Natural killer cell treated with Interleukin-12 subunit alpha and Interleukin-12 subunit beta and Interleukin-15 and Interleukin-18, amount 100 ng/mL, for 72 hours (primary cell): ENCODE measurements at places on chromosomes 3 and 15.

DNA sequence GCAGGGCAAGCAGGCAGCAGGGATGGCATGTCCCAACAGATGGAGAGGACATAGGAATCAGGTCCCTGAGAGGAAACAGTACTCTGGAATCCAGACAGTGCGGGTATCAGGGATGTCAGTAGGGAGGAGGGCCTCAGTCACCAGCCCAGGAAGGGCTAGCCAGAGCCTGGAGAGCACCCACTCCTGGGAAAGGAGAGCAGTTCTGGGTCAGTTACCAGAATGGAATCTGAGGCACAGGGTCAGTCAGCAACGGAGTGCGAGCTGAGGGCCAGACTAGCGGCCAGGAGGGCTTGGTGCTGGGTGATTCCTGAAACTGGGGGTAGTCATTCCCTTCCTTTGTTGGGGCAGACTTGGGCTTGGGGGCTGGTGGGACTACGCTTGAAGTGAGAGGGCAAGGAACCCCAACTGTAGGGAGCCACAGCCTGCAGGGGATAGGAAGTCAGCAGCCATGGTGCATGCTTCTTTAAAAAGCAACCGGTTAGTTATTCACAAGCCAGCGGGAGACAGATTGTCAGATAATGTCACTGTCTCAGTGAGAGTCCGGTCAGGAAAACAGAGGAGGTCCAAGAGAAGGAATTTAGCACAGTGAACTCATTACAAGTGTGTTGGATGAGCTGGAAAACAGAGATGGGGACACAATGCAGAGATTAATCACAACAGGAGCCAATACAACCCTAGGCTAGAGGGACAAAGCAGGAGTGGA is 27.9 kb downstream of the PLA1A start:
- H3K4me1 ChIP-seq: peaks cover 21% of the 10 kb centered on the region
- no peaks in the 10 kb centered on the region for H3K36me3 ChIP-seq
- H3K27me3 ChIP-seq: peaks cover 12% of the 10 kb centered on the region

DNA sequence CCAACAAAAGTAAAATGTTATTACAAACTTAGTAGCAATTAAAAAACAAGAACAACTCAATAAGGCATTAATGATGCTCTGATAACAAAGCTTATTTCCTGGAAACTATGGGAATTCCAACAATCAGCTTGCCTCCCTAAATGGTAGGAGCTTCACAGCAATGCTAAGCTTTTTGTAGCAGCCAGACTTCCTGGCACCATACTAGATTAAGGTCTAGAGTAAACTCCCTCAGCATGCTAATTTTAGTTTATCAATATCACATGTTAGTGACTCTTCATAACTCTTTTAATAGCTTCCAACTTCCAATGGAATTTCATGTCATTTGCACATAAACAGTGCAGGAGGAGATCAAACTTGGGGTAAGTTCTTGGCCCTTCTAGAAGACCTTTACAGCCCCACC is 782.0 kb downstream of the MCTP2 start:
- no peaks in the 10 kb centered on the region for H3K36me3 ChIP-seq
- H3K27ac ChIP-seq: no peak overlapping the region
- peaks cover 38% of the 10 kb centered on the region for H3K27me3 ChIP-seq

DNA sequence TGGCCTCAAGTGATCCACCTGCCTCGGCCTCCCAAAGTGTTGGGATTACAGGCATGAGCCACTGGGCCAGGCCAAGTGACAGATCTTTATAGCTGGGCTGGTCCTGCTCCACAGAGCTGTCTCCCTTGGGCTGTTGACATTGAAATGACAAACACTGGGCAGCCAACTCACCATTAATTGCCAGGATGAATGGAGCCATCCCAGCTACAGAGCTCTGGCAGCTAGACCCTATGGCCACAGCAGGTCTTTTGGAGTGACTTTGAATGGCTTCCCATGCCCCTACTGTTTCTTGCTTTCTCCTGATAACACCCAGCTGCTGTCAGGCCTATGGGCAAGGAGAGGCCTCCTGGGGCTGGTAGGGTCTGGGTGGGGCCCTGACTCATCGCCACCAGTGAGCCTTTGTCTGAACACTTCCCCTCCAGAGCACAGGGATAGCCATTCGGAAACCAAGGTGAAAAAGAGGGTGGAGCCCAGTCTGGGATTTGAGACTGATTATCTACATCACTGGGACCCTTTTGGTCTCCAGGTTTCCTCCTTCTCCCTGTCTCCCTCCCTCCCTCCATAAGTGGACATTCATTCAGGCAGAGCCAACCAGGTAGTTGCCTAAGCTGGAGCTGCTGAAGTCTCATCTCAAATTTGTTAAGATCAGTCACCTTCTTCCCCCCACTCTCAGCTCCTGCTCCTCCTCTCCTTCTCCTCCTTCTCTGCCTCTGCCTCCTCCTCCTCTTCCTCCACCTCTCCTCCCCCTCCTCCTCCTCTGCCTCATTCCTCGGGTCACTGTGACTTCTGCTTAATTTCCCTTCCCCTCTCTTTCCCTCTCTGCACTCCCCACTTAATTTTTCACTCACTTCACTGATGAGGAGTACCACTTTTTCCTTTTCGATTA is 34.0 kb downstream of the BHLHE40 start:
- H3K27ac ChIP-seq: peak overlapping the region; percentile 94
- DNase-seq: no peak
- no peaks in the 10 kb centered on the region for H3K27me3 ChIP-seq
- H3K36me3 ChIP-seq: peaks cover 6% of the 10 kb centered on the region

- no peaks in the 10 kb centered on the region for H3K27me3 ChIP-seq
- no peak overlapping the region for H3K27ac ChIP-seq
- H3K36me3 ChIP-seq: peaks cover 6% of the 10 kb centered on the region
- H3K4me3 ChIP-seq: no peak overlapping the region
These were observed 24.9 kb downstream of the ATG7 start for GRCh38 chr3:11297126-11297525.

DNA sequence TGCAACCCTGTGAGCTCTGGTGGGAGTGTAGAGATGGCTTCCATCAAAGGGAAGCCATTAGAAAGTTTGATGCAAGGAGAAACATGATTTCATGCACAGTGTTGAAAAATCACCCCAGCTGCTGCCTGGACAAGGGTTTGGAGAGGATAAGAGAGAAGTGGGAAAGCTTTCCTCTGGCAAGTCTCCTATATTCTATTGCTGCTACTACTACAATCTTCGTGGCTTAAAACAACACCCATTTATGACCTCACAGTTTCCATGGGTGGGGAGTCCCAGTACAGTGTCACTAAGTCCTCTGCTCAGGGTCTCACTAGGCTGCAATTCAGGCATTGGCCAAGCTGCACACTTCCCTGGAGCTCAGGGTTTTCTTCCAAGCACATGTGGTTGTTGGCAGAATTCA is 229.3 kb downstream of the TAFA4 start:
- H3K4me1 ChIP-seq: no peaks in the 10 kb centered on the region
- H3K36me3 ChIP-seq: no peaks in the 10 kb centered on the region
- no peak for DNase-seq
- H3K27ac ChIP-seq: no peak overlapping the region
- H3K27me3 ChIP-seq: no peaks in the 10 kb centered on the region

GRCh38 chr3:38616111-38616510 is 33.4 kb downstream of the SCN5A start:
- H3K36me3 ChIP-seq: no peaks in the 10 kb centered on the region
- H3K4me1 ChIP-seq: no peaks in the 10 kb centered on the region
- H3K27me3 ChIP-seq: peaks cover 2% of the 10 kb centered on the region

- H3K4me3 ChIP-seq: no peak overlapping the region
- no peak for DNase-seq
- peaks cover 21% of the 10 kb centered on the region for H3K4me1 ChIP-seq
- no peaks in the 10 kb centered on the region for H3K36me3 ChIP-seq
- no peak overlapping the region for H3K27ac ChIP-seq
- no peaks in the 10 kb centered on the region for H3K27me3 ChIP-seq
These were observed 4.7 kb downstream of the LMAN1L start for GRCh38 chr15:74817370-74817737.

DNA sequence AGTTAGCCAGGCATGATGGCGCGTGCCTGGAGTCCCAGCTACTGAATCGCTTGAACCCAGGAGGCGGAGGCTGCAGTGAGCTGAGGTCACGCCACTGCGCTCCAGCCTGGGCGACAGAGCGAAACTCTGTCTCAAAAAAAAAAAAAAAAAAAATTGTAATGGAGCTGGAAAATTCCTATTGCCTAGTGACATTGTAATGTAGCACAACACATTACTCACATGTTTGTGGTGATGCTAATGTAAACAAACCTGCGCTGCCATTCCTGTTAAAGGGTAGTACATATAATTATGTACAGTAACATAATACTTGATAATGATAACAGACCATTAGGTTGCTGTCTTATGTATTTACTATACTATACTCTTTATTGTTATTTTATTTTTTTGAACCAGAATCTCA is 39.1 kb downstream of the KNL1 start:
- H3K4me3 ChIP-seq: no peak overlapping the region
- DNase-seq: no peak
- no peaks in the 10 kb centered on the region for H3K4me1 ChIP-seq
- H3K27me3 ChIP-seq: no peaks in the 10 kb centered on the region
- H3K36me3 ChIP-seq: no peaks in the 10 kb centered on the region

DNA sequence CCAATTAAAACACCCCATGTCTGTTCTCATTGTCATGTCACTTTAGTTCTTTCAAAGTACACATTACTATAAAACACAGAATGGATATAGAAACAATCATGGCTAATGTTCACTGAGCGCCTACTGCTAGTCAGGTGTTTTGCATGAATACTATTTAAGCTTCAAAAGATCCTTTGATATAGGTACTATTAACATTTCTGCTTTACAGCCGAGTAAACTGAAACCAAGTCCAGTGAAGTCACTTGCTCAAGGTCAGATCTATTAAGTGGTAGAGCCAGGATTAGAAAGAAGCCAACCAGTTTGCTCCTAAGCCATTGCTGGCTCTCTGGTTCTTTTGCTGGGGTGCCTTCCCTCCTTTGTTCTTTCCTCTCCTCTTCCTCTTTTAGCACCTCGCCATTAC is 32.4 kb upstream of the NMNAT3 start:
- H3K4me1 ChIP-seq: no peaks in the 10 kb centered on the region
- H3K36me3 ChIP-seq: no peaks in the 10 kb centered on the region
- H3K4me3 ChIP-seq: no peak overlapping the region
- DNase-seq: no peak
- no peak overlapping the region for H3K27ac ChIP-seq

- peaks cover 41% of the 10 kb centered on the region for H3K27me3 ChIP-seq
- peaks cover 15% of the 10 kb centered on the region for H3K4me1 ChIP-seq
- H3K4me3 ChIP-seq: no peak overlapping the region
- H3K36me3 ChIP-seq: no peaks in the 10 kb centered on the region
These were observed 314.5 kb downstream of the TLE3 start for GRCh38 chr15:69783211-69783610.

GRCh38 chr3:67291287-67292252 is 293.5 kb downstream of the KBTBD8 start:
- DNase-seq: no peak
- no peaks in the 10 kb centered on the region for H3K4me1 ChIP-seq
- H3K27me3 ChIP-seq: no peaks in the 10 kb centered on the region
- H3K27ac ChIP-seq: no peak overlapping the region
- no peaks in the 10 kb centered on the region for H3K36me3 ChIP-seq
- no peak overlapping the region for H3K4me3 ChIP-seq

DNA sequence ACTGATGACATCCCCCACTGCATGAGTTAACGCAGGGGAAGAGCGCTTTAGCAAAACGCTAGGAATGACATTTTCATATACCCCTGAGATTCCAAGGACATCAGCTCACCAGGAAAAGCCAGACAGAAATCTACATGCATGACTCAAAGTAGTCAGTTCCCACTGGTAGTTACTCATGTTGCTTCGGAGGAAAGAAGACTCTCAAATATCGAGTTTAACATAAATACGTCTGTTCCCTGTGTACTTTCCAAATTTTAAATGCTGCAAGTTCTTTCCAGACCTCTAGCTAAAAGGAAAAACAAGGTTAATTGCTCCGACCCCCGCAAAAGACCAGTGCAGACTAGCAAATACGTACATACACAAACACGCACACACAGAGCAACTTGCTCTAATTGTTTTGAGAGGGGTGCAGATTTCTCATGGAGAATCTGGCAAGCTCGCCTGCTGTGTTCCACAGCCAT is 115.4 kb upstream of the PRICKLE2 start:
- H3K4me3 ChIP-seq: no peak overlapping the region
- no peaks in the 10 kb centered on the region for H3K4me1 ChIP-seq
- DNase-seq: no peak
- no peaks in the 10 kb centered on the region for H3K27me3 ChIP-seq

- H3K36me3 ChIP-seq: no peaks in the 10 kb centered on the region
- H3K27me3 ChIP-seq: no peaks in the 10 kb centered on the region
- H3K4me3 ChIP-seq: no peak overlapping the region
- no peak for DNase-seq
These were observed 96.1 kb downstream of the OPA1 start for GRCh38 chr3:193688834-193689714.

- no peaks in the 10 kb centered on the region for H3K27me3 ChIP-seq
- DNase-seq: no peak
- H3K4me1 ChIP-seq: peaks cover 32% of the 10 kb centered on the region
- peak overlapping the region; percentile 87 for H3K4me3 ChIP-seq
- peaks cover 4% of the 10 kb centered on the region for H3K36me3 ChIP-seq
These were observed 1.5 kb downstream of the CIB1 start for GRCh38 chr15:90232196-90232595.

GRCh38 chr3:39222462-39222861 is 30.1 kb upstream of the XIRP1 start:
- no peaks in the 10 kb centered on the region for H3K36me3 ChIP-seq
- H3K4me1 ChIP-seq: peaks cover 72% of the 10 kb centered on the region
- peak overlapping the region; percentile 62 for H3K4me3 ChIP-seq
- H3K27ac ChIP-seq: peak overlapping the region; percentile 38
- no peak for DNase-seq
- no peaks in the 10 kb centered on the region for H3K27me3 ChIP-seq

- no peak overlapping the region for H3K27ac ChIP-seq
- H3K27me3 ChIP-seq: peaks cover 20% of the 10 kb centered on the region
- H3K4me3 ChIP-seq: no peak overlapping the region
- no peaks in the 10 kb centered on the region for H3K36me3 ChIP-seq
- no peak for DNase-seq
These were observed 7.4 kb upstream of the PCOLCE2 start for GRCh38 chr3:142896201-142896755.

GRCh38 chr3:66502245-66502874 is 1.5 kb upstream of the LRIG1 start:
- H3K27me3 ChIP-seq: peaks cover 29% of the 10 kb centered on the region
- H3K4me3 ChIP-seq: peak overlapping the region; percentile 81
- DNase-seq: no peak
- peaks cover 29% of the 10 kb centered on the region for H3K4me1 ChIP-seq
- H3K27ac ChIP-seq: peak overlapping the region; percentile 14

GRCh38 chr15:90872486-90873184 is 4.2 kb downstream of the FURIN start:
- no peak for DNase-seq
- H3K27ac ChIP-seq: peak overlapping the region; percentile 96
- peaks cover 17% of the 10 kb centered on the region for H3K36me3 ChIP-seq
- peaks cover 56% of the 10 kb centered on the region for H3K4me1 ChIP-seq
- H3K4me3 ChIP-seq: peak overlapping the region; percentile 94

- H3K4me1 ChIP-seq: peaks cover 2% of the 10 kb centered on the region
- DNase-seq: no peak
- peaks cover 28% of the 10 kb centered on the region for H3K36me3 ChIP-seq
- no peak overlapping the region for H3K27ac ChIP-seq
- no peaks in the 10 kb centered on the region for H3K27me3 ChIP-seq
These were observed 140.2 kb upstream of the SKOR1 start for GRCh38 chr15:67685008-67685599.

GRCh38 chr15:35427091-35427490 is 118.9 kb downstream of the DPH6 start:
- H3K36me3 ChIP-seq: no peaks in the 10 kb centered on the region
- peaks cover 3% of the 10 kb centered on the region for H3K4me1 ChIP-seq
- H3K4me3 ChIP-seq: no peak overlapping the region
- DNase-seq: no peak
- H3K27ac ChIP-seq: no peak overlapping the region

GRCh38 chr15:28123408-28124023 is 24.4 kb upstream of the OCA2 start:
- H3K27ac ChIP-seq: no peak overlapping the region
- no peak for DNase-seq
